Stimulated activated CD8-positive, alpha-beta memory T cell treated with anti-CD3 and anti-CD28 coated beads, Interleukin-7, amount 100 ng/mL, for 24 hours (primary cell): ENCODE measurements at places on chromosomes 12 and 14.

DNA sequence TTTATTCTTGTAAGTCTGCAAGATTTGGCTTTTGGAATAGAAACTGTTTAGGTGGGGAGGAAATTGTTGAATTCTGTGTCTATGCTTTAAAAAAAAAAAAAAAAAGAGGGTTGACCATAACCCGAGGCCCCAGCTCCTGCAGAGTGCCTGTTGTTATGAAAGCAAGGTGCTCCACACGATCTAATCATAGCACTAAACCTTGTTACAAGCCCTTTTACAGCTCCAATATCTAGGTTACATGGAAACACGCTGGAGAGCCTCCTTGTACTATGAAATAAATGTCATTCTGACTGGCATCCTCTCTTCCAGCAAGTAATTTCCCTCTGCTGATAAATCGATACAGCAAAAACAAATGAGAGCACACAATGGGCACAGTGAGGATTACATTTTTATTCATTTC is 303.1 kb upstream of the SOX5 start:
- DNase-seq: no peak

DNA sequence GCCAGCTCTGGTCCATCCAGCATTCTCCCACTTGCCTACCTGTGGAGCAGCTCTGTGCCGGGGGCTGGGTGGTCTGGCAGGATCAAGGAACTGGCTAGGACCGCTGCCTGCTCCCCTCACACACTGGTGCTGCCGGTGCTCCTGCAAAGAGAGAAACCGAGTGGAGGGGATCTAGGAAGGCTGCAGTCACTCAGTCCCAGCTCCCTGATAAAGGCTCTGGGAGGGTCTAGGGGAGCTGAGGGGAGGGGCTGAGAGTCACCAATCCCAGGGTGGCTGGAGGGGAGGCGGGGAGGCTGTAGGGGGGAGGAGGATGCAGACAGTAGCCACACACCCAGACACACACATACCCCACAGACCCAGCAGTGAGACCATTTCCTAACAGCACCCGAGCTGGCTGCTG is at the start of gene TAC3:
TSS of gene TAC3 (minus strand) at position 182 of the 400 bp plus-strand sequence. CDS start 732 bp downstream, outside the sequence.
- no peak for DNase-seq

GRCh38 chr14:20746566-20746965 is 879 bp downstream of the EDDM3A start:
- no peak for DNase-seq

GRCh38 chr12:101116911-101117310 is 93.1 kb downstream of the SLC5A8 start:
- DNase-seq: no peak

DNA sequence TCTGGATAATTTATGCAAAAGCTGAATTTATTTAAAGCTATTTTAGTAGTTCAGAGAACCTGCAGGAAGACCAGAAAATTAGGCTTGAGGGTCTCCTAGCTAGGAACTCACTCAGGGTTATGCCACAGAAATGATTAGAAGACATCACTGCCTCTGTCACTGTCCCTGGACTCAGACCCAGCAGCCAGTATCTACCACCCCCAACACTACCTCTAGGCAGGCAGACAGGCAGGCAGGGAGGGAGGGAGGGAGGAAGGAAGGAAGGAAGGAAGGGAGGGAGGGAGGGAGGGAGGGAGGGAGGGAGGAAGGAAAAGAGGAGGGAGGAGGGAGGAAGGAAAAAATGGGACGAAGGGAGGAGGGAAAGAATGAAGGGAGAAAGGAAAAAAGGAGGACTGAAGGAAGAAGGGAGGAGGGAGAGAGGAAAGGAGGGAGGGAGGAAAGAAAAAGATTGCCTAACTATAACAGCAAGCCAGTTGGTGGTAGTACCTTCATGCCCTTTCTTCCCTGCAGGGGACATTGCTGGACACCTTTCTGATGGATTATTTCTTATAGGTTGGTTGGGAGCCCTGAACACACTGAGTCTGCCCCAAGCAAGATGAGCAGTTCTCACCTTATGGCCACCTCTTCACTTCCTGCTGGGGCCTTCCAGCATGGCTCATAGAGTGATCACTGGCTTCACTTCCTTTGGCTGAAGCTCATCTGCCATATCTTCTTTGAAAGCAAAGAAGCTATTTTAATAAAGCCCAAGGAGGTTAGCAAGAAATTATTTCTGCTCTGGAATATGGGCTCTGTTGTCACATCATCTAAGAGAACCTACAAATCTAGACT is 49.7 kb downstream of the KICS2 start:
- DNase-seq: no peak

DNA sequence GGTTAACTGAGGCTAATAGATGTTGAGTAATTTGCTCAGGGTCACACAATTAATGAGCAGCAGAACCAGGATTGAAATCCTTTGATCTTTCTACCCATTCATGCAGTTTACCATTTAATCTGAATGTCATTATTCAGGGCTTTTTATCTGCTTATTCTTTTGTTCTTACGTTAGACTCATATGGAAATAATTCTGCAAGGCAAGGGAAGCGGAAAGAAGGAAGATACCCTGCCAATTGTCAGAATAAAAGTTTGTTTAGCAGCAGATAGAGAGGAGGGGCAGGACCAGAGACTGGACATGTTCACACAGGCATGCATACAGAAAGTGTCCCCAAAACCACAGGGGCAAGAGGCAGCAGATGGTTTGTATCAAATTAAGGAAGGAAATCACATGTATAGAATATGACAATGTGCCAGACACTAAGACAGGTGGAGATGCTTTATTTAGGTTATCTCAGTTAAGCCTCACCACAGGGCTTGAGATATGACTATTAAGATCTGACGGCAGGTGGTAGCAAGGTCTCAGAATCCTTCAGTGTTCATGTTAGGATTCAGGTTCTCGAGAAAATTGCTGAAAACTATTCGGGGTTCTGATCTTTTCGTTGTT is 29.8 kb downstream of the BRMS1L start:
- DNase-seq: no peak

GRCh38 chr14:68247676-68248268 is 428.2 kb downstream of the RAD51B start:
- DNase-seq: no peak

DNA sequence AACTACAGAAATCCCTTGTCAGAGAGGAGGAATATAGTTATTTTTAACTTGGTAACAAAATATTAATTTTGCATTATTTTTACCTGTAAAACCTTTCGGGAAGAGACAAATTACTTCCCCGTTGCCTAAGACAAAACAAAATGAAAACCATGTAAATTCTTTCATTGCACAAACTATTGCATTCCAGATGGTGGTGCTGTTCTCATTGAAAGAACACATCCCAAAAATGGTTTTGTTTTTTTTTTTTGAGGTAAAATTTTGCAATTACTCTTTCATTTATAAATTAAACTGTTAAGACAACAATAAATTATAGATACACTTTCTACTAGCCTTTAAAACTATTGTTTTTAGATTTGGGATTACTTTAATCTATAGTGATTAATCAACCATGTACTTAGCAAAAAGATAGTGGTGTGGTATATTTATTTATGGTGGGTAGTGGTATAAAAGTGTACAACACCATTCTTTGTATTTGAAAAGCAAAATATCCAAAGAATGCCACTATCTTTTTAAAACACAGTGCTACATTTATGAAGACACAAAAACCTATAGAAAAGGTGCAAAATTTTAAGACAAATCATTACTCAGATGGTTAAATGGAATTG is 115.5 kb downstream of the SLC38A1 start:
- DNase-seq: no peak

- no peak for DNase-seq
Measured at GRCh38 chr14:79475887-79476532, 735.3 kb downstream of the DIO2 start.

DNA sequence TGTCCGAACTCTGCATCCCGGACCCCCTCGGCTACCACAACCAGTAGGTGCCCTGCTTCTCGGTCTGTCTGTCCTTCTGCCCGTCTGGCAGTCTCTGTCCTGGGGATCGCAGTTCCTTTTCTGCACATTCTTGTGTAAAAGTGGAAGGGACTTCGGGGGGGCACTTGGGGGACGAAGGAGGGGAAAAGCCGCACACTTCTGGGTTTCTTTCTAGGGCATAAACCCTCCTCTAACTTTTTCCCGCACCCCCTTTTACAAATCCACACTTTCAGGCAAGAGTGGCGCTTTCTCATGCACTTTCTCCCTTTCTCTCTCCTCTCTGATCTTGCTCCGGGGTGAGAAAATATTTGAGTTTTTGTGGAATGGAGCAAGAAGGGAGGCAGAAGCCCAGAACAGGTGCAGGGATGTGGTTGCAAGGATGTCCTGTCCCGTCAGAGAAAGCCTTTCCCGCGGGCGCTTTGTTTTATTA is 506 bp downstream of the ESRRB start:
- no peak for DNase-seq

- DNase-seq: no peak
Measured at GRCh38 chr12:106711316-106711715, 63.2 kb upstream of the RIC8B start.

DNA sequence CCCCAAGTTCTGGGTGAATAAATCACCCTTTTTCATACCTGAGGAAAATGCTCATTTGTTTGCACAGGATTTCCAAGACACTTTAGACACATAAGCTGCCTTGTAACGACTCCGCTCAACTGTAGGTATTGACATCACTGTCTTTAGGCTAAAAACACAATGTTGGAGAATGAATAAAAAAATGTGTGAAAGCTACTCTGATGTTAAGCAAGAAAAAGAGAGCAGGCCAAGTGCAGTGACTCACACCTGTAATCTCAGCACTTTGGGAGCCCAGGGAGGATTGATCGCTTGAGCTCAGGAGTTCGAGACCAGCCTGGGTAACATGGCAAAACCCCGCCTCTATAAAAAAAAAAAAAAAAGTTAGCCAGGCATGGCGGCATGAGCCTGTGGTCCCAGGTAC is 11.1 kb upstream of the CIPC start:
- DNase-seq: no peak

GRCh38 chr12:8031872-8032241 is 659 bp upstream of the FOXJ2 start:
- DNase-seq: no peak

- no peak for DNase-seq
Measured at GRCh38 chr14:72610096-72610830, 283.6 kb downstream of the DPF3 start.

DNA sequence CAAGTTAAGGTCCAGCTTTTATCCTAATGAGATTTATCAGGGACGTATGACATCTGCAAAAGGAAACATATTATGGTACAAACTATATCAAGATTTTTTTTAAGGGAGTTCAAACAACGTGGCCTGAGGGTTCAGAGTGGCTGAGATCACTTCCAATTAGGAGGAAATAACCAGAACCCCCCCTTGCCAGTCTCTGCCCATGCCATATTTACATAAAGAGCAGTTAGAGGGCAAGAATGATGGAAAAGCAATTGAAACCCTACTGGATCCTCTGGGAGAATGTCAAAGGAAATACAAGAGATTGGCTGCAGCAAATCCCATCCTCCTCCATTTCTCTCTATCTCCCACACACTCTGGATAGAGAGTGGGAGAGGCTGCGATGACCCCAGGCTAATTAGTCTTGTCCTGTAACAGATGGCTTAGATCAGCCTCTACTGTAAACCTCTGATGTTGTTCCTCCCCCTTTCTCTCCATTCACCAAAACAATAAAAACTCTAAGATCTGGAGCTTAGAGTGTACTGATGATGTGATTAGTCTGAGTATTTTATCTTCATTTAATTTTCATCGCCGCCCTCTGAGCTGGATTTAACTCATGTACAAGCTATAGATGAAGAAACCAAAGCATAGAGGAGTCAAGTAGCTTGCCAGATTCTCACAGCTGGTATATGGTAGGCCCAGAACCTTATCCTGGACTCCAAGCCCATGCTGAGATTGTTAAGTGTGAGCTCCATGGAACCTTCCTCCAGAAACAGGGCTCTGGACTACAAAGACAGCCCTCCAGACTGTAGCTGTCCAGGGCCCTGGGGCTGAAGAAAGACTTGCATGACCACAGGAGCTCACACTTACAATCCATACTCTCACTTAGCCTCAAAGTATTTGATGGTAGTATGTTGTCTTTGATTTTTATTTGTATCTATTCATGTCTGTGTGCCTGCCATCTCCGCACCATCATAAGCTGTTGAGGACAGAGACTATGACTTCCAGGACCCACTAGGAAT is 54.1 kb upstream of the GNG2 start:
- no peak for DNase-seq

- DNase-seq: no peak
Measured at GRCh38 chr12:121284551-121285390, 11.7 kb downstream of the CAMKK2 start.

DNA sequence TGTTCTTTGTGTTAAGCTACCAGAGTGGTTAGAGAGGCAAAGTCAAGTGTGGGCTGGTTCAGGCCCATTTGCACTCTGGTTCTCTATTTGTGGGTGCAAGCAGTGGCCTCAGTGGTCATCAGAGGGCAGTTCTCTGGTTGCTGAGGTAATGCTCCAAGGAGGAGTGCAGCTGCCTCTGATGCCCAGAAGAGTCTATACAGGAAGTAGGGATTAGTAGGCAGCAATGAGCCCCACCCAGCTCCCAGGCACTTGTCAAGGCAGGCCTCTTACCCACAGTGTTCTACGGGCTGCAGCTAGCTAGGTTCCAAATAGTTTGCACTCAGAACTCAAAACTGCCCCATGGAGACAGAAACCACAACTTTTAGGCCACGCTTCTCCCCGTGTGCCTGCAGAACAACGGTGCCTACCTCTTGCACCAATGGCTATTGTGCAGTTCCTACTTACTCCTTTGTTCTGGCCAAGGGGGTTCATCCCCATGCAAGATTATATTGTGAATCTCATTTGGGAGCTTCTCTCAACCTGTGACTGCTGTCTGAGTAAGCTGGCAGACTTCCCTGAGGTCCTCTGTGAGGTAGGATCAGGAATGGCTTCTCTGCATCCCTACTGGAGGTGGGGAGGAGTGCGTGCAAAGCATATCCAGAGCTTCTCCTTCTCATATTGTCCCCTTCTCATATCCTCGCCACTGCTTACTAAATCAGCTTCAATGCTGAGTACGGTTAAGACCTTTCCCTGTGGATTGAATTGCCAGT is 410.3 kb upstream of the LMO3 start:
- DNase-seq: no peak

- DNase-seq: no peak
Measured at GRCh38 chr14:84922370-84922769, 607.6 kb upstream of the FLRT2 start.

- DNase-seq: no peak
Measured at GRCh38 chr14:94761348-94761996, 8.4 kb downstream of the GSC start.

DNA sequence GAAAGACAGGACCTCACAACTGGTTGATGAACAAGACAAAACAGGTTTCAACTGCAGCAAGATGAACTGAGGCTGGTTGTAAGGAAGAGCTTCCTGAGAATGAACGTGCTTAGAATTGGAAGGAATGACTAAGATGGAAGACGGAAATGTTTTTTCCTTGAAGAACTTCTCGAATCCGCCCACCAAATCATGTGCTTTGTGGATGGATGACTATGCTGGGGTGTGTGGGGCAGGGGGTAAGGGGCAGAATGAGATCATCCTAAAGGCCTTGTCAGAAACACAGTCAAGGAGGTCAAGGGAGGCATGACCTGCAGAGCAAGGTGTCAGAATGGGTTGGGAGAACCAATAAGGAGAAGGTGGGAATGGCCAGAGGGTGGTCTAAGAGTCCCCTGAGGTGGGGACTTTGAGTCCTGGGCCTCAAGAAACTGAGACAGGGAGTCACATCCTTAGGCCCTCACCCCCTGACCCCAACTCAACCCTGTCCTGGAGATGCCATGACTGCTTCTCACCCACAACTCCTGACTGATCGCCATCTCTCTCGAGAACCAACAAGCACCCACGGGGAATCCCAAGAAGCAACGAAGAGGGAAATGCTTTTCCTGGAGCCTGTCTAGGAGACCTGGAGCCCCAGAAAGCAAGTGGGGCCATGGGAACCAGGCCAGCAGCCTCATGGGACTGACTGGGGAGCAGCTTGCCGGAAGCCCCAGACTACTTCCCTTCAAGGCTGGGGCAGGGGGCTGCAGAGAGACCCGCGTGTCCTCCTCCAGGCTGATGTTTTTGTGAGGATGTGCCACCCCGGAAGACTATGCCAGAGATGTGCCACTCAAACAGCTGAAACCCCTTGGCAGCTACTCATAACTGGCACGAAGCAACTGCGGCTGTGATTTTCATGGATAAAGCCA is 84.0 kb downstream of the ACTN1 start:
- DNase-seq: no peak
